ENCODE measurements at places on chromosomes 1 and 21.

GRCh38 chr1:119364640-119365039 is 3.9 kb upstream of the HAO2 start:
- no peak for DNase-seq

GRCh38 chr1:230549625-230550024 is 92.7 kb upstream of the COG2 start:
- no peak for DNase-seq

DNA sequence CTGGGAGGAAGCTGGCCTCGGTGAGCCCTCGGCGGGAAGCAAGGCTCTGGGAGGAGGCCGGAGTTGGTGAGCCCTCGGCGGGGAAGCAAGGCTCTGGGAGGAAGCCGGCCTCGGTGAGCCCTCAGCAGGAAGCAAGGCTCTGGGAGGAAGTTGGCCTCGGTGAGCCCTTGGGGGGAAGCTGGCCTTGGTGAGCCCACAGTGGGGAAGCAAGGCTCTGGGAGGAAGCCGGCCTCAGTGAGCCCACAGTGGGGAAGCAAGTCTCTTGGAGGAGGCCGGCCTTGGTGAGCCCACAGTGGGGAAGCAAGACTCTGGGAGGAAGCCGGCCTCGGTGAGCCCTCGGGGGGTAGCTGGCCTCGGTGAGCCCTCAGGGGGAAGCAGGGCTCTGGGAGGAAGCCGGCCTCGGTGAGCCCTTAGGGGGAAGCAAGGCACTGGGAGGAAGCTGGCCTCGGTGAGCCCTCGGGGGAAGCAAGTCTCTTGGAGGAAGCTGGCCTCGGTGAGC is 36.0 kb downstream of the KRTAP10-1 start:
- no peak for DNase-seq

GRCh38 chr1:201427963-201428362 is 6.4 kb upstream of the TNNI1 start:
- DNase-seq = no peak

DNA sequence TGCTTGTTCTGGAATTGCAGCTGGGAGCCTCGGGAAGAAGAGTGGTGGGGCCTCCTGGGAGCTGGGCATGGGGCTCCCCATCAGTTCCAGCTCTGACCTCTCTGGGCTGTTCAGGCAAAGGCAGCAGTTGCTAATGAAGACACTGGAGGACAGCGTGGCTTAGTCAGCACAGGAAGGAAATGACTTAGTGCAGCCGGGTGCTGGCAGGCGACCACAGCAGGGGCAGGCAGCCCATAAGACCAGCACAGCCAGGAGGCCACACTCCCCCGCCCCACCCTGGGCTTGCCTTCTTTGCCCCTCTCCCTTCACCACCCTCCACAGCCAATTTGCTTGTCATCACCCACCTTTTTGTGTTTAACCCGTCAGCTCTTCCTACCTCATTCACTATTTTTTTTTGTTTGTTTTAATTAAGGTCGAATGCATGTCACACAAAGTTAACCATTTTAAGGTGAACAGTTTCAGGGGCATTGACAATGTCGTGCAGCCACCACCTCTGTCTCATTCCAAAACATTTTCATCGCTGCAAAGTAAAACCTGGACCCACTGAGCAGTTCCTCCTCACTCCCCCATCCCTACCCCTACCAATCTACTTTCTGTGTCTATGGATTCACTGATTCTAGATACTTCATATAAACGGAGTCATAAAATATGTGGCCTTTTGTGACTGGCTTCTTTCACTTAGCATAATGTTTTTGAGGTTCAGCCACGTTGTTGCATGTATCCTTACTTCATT is 10.9 kb downstream of the OLIG2 start:
- no peak for DNase-seq

- no peak for DNase-seq
Measured at GRCh38 chr1:115650961-115651360, 9.2 kb downstream of the VANGL1 start.

- no peak for DNase-seq
Measured at GRCh38 chr1:169698976-169699375, 12.4 kb downstream of the SELL start.

DNA sequence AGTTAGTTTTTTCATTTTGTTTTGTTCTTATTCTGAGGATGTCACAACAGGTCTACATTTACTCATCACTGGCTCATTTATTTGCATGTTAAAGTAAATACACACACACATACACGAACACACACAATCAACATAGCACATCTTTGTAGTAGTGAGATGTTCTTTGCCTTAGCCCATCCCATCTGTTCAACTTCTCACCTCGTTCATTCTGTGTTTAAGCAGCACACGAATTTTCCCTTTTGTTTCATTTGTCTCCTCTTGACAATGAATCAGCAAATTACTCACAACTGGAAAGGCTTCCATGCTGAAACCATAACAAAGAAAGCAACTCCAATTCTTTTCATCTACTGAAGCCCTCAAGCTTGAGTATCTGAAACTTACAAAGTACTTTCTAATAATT is 133.3 kb upstream of the CHRM3 start:
- DNase-seq = no peak

DNA sequence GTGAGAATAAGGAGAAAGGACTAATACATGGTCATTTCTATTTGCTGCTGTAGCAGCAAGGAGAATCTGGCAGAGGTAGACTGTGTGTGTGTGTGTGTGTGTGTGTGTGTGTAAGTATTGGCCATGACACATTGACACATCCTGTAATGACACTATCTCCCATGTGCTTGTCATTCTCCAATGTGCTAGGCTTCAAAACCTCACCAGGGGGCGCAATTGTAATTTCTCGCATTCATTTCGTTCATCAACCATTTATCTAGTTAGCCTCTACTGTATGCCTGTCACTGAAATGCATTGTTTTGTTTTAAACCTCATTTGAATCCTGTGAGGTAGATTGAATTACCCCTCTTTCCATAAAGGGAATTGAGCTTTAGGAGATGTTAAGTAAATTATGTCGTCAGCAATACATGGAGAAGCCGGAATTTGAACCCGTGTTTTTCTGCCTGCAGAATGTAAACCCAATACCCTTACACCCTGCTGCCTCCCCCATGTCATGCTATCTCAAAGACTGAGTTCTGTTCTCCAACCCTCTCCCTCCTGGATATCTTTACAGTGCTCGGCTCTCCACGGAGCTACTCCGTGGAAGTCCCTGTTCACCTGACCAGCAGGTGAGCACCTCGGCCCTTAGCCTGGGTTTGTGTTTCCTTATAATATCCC is 100.8 kb downstream of the UCK2 start:
- DNase-seq = peak; percentile 34

- no peak for DNase-seq
Measured at GRCh38 chr1:161021165-161021969, 415 bp upstream of the F11R start.

- peak; percentile 47 for DNase-seq
Measured at GRCh38 chr1:20102875-20103274, 16.5 kb downstream of the PLA2G2D start.

- no peak for DNase-seq
Measured at GRCh38 chr1:206502812-206503211, 4.5 kb upstream of the RASSF5 start.

- DNase-seq = no peak
Measured at GRCh38 chr1:195415584-195415983, 1192.7 kb downstream of the KCNT2 start.

DNA sequence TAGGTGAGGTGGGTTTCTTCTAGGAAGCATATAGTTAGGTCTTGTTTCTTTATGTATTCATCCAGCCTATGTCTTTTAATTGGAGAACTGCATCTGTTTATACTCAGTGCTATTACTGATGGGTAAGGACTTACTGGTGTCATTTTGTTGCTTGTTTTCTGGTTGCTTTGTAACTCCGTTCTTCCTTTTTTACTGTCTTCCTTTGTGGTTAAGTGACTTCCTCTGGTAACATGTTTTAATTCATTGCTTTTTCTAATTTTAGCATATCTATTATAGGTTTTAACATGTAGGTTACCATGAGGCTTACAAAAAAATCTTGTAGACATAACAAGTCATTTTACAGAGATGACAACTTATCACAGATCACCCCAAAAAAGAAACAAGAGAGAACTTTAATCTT is 160.8 kb downstream of the VAV3 start:
- no peak for DNase-seq

DNA sequence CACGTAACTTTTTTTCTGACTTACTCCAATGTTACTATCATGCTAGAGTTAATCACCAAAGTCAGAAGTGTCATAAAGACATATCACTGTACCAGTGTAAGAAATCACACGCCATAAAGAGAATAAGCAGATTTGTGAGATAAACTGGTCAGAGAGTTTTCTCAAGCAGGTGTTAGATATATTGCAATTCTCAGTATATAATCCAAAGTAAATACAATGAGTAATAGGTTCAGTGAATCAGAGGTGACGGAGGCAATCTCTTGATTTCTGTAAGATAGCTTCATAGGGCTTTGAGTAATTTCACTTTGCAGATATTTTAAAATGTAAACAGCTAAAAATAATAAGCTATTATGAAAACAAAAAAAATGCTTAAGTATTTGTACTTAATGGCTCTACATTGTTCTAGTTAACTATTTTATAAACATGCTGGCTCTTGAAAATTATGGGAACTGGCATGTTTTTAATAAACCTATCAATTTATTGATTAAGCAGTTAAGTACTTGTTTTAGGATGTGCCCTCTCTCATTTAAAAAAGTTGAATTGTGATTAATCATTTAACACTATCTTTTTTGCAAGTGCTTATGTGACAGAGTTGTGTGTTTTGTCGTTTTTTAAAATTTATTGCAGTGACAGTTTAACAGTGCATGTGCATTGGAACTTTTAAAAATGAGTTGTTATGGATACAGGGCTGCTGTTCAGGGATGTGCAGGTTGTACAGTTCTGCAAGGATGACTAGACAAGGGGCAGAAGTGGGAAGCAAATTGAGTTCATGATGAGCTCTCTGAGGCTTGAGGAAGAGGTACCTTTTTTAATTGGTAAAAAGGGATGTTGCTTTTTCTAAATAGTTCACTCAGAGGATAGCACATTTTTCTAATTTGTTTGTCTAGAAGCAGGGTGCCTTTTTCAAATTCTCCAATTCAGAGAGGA is 119.1 kb downstream of the USP25 start:
- DNase-seq = no peak

- DNase-seq = no peak
Measured at GRCh38 chr21:41067709-41068108, 100.3 kb upstream of the BACE2 start.

DNA sequence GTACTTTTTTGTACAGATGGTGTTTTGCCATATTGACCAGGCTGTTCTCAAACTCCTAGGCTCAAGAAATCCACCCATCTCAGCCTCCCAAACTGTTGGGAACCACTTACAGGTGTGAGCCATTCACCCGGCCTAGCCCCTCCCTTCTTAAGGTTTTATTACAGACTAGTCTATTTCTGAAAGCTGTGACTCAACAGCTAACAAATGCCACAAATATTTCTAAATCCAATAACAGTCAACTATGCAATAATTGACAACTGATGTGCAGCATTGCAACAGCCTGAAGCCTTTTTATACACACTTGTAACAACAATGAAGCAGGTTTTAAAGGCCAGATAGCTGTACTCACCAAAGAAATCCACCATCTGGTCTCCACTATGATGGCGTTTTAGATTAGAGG is 51.4 kb downstream of the GRIK1 start:
- DNase-seq = peak; percentile 47

- DNase-seq = no peak
Measured at GRCh38 chr1:204664384-204664651, 21.2 kb downstream of the LRRN2 start.

GRCh38 chr21:43191971-43192370 is 23.2 kb downstream of the CRYAA start:
- no peak for DNase-seq

DNA sequence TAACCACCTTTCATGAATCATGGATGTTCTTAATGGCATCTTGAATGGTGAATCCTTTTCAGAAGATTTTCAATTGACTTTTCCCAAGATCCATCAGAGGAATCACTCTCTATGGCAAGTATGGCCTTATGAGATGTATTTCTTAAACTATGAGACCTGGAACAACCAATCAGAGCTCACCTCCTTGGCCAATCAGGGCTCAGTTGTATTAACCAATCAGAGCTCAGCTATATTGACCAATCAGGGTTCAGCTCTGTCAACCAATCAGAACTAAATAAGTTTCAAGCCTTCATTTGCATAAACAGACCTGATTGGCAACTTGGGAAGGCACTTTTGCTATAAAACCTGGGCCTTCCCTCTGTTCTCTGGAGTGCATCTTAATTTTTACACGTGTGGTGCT is 13.6 kb upstream of the FAM3B start:
- DNase-seq = no peak

GRCh38 chr1:37691497-37692077 is 729 bp upstream of the CDCA8 start:
- DNase-seq = peak; percentile 46

DNA sequence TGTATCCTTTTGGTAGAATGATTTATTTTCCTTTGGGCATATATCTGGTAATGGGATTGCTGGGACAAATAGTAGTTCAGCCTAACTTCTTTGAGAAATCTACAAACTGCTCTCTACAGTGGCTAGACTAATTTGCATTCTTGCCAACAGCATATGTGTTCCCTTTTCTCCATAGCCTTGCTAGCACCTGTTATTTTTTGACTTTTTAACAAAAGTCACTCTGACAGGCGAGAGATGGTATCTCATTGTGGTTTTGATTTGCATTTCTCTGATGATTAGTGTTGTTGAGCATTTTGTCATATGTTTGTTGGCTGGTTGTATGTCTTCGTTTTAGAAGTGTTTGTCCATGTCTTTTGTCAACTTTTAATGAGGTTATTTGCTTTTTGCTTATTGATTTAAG is 99.8 kb downstream of the UCK2 start:
- no peak for DNase-seq

GRCh38 chr1:10143961-10144485 is 66.3 kb upstream of the KIF1B start:
- no peak for DNase-seq

- DNase-seq = peak; percentile 63
Measured at GRCh38 chr1:20426923-20427322, 59.1 kb downstream of the CAMK2N1 start.

DNA sequence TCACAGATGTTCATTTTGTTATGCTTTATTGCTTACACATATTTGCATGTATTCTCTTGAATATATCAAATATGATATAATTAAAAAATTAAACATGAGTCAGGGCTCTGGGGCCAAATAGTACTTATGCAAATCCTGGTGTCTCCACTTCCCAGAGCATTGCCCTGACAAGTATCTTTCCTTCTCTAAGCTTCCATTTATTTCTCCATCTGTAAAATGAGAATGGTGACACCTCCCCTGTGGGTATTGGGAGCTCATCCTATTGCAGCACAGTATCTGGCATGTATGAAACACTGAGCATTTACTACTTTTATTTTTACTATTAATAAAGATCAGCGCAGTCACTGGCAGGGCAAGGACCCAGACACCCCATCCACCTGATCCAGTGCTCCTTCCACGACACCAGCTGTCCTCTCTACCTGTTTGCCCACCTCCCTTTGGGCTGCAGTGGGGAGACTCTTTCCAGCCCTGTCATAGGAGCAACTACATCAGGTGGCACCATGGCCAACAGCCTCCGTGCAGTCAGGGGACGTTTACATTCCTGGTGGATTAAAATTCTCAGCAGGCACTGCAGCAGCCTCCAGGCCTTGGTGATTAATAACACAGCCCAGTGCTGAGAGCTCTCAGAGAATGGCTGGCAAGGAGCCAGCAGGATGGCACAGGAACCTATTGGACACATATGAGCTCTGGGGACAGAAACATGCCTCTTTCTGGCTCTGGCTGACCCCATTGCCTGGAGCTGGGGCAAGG is 113.0 kb downstream of the DMRTB1 start:
- DNase-seq = peak; percentile 80

All from fibroblast of gingiva (primary cell).